ENCODE measurements at places on chromosomes 7 and 10. TPM values are rescaled to one million over a fixed set of nuclear protein-coding genes. Genes with fewer than 3 reads are reported as not detected.

Gene SPDYE6
- total RNA-seq, result not detected

Gene SAP25
- total RNA-seq, result 3.0 TPM

Gene CPXM2
- total RNA-seq, result not detected

Gene IQCE
- 44.8 TPM for total RNA-seq

Gene OR6B1
- not detected for total RNA-seq

Gene ASB10
- not detected for total RNA-seq

DNA sequence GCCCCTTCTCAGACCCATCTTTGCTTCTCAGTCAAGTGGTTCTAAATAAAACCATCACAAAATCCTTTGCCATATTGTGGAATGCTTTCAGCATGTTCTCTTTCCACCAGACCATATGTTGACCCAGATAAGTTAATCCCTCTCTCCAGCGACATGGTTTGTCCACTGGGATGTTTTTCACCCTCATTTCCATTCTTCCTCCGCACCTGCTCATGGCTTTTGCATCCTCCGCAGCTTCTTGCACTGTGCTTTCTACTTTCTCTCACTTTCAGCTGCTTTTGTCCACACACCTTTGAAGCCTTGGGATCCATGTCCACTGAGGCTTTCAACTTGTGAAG is 52.3 kb upstream of the WAC start:
- DNase-seq, result no peak

DNA sequence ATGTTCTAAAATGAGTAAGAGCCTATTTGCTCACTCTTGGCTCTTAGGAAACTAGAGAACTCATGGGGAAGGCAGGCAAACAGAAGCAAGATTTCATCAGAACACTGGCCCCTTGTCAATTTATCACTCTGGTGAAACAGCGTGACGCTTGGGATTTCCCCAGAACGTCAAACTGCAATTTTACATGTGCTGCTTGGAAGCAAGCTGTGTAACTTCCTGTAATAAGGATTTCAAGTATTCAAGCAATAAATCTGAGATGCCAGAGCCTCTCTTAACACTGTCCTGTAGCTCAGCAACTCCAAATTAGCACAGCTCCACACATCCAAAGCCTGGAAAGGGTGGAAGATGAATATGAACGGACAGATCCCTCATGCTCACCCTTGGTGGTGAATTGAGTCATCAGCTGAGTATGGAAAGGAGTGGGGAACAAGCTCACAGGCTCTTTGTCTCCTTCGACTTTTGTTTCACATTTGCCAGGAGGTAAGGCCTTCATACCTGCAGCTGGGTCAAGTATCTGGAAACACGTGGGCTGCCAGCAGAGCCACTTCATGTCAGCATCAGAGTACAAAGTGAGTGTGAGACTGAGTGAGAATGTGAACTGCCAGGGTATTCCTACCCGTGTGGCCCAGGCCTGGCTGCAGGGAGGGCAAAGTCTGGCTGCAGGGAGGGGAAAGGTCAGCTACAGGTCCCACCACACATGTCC is 140.4 kb upstream of the NAMPT start:
- DNase-seq, result peak; percentile 59

DNA sequence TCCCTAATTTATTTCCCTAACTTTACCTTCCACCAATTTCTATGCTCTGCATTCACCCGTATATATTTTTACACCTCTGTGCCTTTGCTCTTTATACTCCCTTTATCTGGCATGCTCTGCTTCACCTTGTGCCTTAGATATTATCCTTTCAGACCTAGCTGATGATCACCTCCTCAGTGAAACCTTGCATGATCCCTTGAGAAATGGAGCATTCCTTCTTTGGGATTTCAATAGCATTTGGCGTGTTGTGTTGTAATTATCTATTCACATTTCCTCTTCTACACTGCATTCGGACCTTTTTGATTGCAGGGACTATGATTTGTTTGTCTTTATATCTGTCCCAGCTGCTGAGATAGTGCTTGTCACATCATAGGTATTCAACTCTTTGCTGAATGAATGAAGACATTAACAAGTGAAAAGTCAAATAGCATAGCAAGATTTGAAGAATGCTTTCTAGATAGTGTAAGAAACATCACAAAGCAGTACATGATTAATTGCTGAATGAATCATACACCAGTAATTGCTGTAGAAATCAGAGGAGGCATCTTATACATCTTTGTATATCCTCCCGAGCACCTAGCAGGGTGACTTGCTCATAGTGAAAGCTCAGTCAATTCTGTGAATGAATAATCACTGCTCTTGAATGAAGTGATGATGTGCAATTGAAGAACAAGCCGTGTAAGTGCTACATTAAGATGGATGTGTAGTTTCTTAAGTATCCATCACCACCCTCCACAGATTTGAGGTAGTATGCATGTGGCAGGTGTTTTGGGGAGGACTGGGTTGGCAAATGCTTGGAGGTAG is 2.0 kb upstream of the TM9SF3 start:
- DNase-seq, result no peak

- DNase-seq, result no peak
Observed at GRCh38 chr7:155449008-155449868, 8.7 kb upstream of the EN2 start.

GRCh38 chr10:24251547-24251946 is 42.6 kb downstream of the KIAA1217 start:
- no peak for DNase-seq

GRCh38 chr10:117594722-117595121 is 52.2 kb downstream of the EMX2 start:
- DNase-seq, result no peak

DNA sequence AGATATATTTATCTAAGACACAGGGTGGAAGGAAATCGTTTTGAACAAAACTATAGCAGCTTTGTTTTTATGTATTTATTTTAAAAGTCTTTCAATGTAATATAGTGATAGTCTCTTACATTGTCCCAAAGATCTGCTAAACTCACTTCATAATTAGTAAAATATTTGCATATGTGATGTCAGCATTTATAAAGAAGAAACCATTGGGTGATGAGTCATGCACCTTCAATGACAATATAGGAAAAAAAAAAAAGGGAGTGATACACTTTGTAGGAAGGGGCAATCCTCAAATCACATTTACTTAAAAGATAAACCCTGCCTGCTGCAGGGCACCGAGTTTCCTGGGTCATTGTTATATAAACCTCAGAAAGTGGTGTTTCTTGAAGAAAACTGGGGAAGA is 112.4 kb upstream of the SEMA3C start:
- DNase-seq, result no peak

Data from Panc1 (cell line).